ENCODE measurements at places on chromosomes 5 and 9. TPM values are rescaled to one million over a fixed set of nuclear protein-coding genes. Genes with fewer than 3 reads are reported as not detected.

Gene HRH2
- 2.0 TPM for total RNA-seq

- H3K4me3 ChIP-seq: no peak overlapping the region
- DNase-seq: no peak
- H3K4me1 ChIP-seq: peaks cover 1% of the 10 kb centered on the region
- no peak overlapping the region for H3K27ac ChIP-seq
- H3K27me3 ChIP-seq: no peaks in the 10 kb centered on the region
These were observed 97.7 kb downstream of the GDNF start for GRCh38 chr5:37742111-37742510.

Gene LHX6
- not detected for total RNA-seq

DNA sequence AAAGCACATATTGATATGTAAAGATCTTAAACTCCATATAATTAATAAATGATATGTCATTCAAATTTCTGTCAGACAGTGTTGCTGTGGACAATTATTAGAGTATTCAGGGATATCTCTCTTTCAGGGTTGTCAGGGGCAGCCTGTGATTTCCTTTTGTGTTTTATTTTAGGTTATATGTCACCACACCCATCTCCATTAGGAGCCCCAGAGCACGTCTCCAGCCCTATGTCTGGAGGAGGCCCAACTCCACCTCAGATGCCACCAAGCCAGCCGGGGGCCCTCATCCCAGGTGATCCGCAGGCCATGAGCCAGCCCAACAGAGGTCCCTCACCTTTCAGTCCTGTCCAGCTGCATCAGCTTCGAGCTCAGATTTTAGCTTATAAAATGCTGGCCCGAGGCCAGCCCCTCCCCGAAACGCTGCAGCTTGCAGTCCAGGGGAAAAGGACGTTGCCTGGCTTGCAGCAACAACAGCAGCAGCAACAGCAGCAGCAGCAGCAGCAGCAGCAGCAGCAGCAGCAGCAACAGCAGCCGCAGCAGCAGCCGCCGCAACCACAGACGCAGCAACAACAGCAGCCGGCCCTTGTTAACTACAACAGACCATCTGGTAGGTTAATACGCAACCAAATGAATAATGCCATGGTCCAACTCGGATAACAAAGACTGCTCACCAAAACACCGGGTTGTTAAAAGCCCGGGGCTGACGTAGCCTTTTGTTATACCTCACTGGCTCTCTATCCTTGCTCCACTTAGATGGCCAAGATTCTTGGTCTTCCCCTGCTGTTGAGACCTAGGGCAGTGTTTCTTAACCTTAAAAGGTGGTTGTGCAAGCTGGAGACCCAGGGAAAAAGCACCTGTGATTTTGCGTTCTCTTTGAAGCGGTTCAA is 24.4 kb downstream of the SMARCA2 start:
- no peak for DNase-seq
- H3K27me3 ChIP-seq: no peaks in the 10 kb centered on the region
- peaks cover 89% of the 10 kb centered on the region for H3K36me3 ChIP-seq
- H3K4me1 ChIP-seq: peaks cover 54% of the 10 kb centered on the region
- H3K4me3 ChIP-seq: no peak overlapping the region

Gene HOMER1
- 3.4 TPM for total RNA-seq

Gene C9
- not detected for total RNA-seq

Data from naive thymus-derived CD8-positive, alpha-beta T cell (primary cell).